Bronchial smooth muscle cell (primary cell): ENCODE measurements at places on chromosomes 5 and 9. TPM values are rescaled to one million over a fixed set of nuclear protein-coding genes. Genes with fewer than 3 reads are reported as not detected.

NHP2 gene
- 44.6 and 79.6 TPM in 2 replicates for total RNA-seq

SECISBP2 gene
- 21.8 and 22.3 TPM in 2 replicates for total RNA-seq

PCDHB12 gene
- total RNA-seq, result 0.16 and 0.86 TPM in 2 replicates

TMEM250 gene
- 27.4 and 29.3 TPM in 2 replicates for total RNA-seq

PIP5KL1 gene
- 3.5 and 4.3 TPM in 2 replicates for total RNA-seq

UBLCP1 gene
- total RNA-seq, result 4.9 and 11.2 TPM in 2 replicates

SLC34A1 gene
- total RNA-seq, result under 0.01 TPM in 1 of 2 replicates, not detected in the other

TXN gene
- total RNA-seq, result 426 and 479 TPM in 2 replicates

CCNO gene
- total RNA-seq, result 0.17 TPM in 1 of 2 replicates, not detected in the other

SLC6A19 gene
- total RNA-seq, result not detected in 2 replicates
